ENCODE measurements at places on chromosomes 2 and 18. TPM values are rescaled to one million over a fixed set of nuclear protein-coding genes. Genes with fewer than 3 reads are reported as not detected.

The CRYGD gene
- polyA plus RNA-seq: not detected

The ZSWIM2 gene
- polyA plus RNA-seq: not detected

The MC5R gene
- polyA plus RNA-seq: 0.64 TPM

- DNase-seq: no peak
These were observed 971 bp downstream of the ZNF385B start for GRCh38 chr2:179860255-179861026.

GRCh38 chr2:189092936-189093335, 86.6 kb downstream of the COL5A2 start:
- no peak for DNase-seq

DNA sequence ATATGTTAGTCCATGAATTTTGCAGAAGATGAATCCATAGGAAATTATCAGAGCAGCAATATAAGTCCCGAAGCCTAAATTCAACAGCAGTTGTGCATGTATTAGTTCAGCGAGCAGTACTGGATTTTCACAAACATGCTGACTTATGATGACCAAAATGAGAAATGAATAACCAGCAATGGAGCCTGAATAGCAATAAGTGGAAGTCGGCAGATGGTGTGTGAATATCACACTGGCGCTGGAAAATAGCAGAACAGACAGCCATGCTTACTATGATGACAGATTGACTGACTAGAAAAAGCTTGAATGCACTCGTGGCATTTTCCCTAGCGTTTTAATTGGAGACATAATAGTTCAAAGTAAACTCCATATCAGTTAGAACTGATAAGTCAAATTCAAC, 1114.5 kb downstream of the DSC3 start:
- no peak for DNase-seq

GRCh38 chr2:231300020-231300721, 95.3 kb upstream of the B3GNT7 start:
- no peak for DNase-seq

- DNase-seq: no peak
These were observed 4.0 kb downstream of the TCF7L1 start for GRCh38 chr2:85137156-85137555.

- DNase-seq: no peak
These were observed 18.2 kb upstream of the CRIM1 start for GRCh38 chr2:36337354-36337753.

GRCh38 chr2:240936106-240936505, 30.0 kb downstream of the CROCC2 start:
- no peak for DNase-seq

Measured in left renal cortex interstitium (tissue), 4 donors.